Hypothalamus (tissue), 51 donors: ENCODE measurements at places on chromosomes 16 and 17.
A peak's percentile ranks its signal among the peaks of the same experiment; 100 is the strongest.

DNA sequence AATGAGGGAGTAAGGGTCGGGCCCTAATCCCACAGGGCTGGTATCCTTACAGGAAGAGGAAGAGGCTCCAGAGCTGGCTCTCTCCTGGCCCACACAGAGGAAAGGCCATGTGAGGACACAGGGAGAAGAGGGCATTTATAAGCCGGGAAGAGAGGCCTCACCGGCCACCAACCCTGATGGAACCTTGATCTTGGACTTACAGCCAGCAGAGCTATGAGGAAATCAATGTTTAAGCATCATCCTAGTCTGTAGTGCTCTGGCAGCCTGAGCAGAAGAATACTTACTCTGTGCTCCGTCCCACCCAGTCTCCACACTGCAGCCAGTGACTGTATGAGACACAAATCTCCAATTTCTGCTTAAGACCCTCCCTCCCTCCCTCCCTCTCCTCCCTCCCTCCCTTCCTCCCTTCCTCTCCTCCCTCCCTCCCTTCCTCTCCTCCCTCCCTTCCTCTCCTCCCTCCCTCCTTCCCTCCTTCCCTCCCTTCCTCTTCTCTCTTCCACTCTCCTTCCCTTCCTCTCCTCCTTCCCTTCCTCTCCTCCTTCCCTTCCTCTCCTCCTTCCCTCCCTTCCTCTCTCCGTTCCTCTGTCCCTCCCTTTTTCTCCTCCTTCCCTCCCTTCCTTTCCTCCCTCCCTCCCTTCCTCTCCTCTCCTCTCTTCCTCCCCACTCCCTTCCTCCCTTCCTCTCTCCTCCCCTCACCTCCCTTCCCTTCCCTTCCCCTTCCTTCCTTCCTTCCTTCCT lies 8.9 kb upstream of the TMEM220 start:
- DNase-seq = no peak

GRCh38 chr16:89706518-89707260 lies 5.2 kb upstream of the SPATA2L start:
- no peak for DNase-seq

GRCh38 chr16:87288753-87289362 lies 28.3 kb downstream of the C16orf95 start:
- DNase-seq = no peak

DNA sequence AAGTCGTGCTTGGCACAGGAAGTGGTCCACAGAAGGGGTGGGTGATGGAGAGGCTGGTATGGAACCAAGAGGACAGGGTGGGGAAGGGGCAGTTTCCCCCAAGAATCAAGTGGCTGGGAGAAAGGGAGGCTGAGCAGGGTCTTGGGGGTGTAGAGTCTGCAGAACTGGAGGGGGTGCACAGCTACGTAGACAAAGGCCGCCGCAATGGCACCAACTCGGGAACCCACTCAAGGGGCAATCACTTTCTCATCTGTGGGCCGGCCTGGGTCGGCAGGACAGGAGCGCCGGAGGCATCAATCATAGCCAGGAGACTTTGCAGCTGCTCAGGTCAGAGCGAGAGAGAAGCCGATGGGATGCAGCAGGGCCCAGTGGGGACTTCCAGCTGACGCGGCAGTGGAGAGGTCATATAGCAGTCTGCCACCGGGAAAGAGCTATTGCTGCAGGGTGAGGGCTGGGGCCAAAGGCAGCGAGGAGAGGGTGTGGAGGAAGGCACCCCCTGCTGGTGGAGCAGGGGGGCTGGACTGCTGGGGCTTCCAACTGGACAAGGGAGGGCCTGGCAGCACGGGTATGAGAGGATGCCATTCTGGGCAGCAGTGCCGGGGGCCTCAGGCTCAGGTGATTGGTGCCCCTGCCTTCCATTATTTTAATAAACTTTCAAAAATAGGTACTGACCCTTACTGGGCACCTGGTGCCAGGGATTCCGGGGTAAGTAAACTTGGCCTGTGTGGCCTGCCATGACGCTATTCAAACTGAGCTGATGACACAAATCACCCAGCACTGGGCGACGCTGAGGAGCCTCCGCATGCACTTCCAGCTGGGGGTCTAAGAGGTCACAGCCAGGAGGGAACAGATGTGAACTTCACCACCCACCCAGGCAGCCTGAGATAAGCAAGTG lies 52.5 kb upstream of the MTSS2 start:
- peak; percentile 44 for DNase-seq

GRCh38 chr17:28623696-28624095 lies 9.7 kb upstream of the RSKR start:
- no peak for DNase-seq

GRCh38 chr17:78541488-78542206 lies 35.5 kb downstream of the DNAH17 start:
- no peak for DNase-seq

DNA sequence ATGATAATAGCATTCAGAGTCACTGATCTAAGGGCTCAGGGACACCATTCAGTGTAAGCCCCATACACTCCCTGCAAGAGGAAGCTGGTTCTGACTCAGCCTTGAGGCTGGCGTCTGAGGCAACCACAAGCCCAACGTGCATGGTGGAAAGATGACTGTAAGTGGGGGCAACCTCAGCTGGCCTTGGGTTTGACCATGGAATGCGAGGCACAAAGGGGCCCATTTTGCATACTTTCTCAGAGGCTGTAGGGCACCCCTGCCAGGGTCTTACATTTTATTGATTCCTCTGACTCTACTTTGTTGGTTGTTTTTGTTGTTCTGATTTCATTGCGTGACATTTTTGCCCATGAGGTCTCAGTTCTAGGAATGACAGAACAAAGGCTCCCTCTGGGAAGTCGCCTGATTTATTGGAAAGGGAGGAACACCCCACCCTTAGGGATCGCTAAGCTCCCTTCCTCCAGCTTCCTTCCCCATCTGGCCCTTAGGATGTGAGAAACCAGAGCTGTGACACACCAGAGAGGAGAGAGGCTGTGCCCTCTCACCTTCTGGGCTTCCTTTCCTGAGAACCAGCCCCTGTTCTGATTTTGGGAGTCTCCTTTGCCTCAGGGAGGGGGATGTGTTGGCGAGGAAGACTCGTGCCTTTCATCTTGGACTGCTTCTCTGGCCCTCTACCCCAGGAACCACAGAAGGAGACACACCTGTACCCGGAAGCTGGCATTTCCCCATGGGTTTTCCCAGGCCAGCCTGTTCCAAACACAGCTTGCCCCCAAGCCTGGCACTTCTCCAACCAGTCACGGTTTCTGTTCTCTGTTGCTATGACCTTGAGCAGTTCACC lies 5.6 kb upstream of the CIITA start:
- DNase-seq = peak; percentile 13

DNA sequence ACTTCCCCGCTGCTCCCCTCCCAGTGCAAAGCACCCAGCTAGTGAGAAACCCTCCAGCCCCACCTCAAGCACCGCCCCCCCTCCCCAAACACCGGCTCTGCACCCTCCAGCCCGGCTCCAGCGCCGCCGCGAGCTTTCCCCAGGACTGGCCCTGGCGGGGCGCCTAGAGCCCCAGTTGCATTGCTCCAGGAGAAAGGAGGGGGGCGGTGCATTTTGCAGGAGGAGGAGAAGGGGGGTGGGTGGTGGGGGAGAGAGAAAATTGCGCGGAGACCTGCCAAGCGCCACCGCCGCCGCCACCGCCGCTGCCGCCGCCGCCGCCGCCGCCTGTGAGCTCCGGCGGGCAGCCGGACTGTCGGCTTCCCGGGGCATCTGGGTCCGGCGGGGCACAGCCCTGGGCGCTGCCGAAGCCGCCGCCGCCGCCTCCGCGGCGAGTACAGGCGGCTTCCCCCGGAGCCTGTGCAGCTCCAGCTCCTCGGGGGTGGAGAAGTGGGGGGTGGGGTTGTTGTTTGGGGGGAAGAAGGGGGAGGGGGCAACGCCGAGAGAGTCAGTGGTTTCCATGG lies 333 bp upstream of the NOG start:
- DNase-seq = no peak

GRCh38 chr16:64910356-64910755 lies 211.5 kb downstream of the CDH11 start:
- no peak for DNase-seq

- DNase-seq = peak; percentile 6
Measured at GRCh38 chr16:79589601-79590102, 10.9 kb downstream of the MAF start.

DNA sequence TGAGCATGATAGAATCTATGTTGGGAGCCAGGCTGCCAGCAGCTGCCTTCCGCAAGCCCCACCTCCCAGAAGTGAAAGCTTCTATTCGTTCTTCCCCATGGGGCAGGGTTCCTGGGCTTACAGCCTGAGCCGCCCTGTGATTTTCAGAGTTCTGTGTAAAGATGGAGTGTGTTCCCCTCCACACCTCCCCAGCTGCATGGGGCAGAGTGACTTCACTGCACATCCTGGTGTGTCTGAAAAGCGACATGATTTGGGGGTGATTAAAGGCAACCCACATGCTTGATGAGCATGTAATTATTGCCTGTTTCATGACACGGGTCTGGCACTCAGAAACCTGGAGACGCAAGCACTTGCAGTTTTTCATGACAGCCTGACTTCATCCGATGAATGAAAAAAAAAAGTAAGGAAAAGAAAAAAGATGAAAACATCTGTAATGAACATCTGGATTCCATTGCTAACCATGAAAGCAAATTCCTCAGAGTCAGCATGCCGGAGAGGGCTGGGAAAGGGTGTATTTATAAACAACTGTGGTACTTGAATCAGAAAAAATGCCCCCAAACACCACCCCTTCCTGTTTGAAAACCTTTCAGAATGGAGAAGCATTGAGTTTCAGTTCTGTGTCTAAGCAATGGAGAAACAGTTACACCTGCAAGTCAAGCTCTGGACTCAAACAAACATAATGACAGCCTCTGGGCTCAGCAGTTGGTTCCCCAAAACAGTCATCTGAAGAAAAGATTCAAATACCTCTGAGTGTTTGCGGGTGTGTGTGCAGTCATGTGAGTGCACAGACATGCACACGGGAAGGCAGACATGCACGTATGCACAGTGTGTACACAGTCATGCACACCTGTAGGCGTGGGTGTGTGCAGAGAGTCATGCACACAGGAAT lies 266.0 kb downstream of the ENGASE start:
- DNase-seq = no peak

GRCh38 chr17:78986649-78987328 lies 7.1 kb upstream of the LGALS3BP start:
- no peak for DNase-seq

DNA sequence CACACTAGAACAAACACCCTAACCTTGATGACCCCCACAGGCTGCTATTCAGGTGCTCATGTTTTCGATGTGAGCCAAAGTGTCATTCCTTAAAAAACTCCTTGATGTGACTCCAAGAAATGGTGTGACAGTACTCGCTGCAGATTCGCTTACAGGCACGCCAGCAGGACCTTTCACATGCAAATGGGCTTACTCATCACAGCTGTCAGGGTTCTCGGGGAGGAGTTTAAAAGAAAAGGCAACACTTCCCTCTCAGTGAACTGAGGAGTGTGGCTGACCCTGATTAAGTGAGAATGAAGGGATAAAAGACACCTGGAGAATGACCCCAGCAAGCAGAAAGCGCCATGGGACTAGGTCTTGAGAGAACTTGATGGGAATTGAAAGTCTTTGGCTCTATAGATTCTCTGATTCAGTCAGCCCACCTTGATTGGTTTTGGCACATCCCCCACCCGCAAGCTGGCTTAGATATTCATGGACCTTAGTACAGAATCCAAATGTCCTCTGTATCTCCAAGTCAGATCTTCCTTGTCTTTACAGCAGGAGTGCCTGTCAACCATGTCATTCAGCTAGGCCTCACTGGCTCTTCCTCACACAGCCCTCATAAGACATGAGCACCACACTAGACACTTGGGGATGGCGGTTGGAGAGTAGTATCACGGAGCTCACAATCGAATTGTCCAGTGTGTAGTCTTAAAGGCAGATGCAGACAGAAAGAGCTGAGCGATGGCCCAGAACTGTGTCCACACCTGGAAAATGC lies 82.6 kb downstream of the HIC1 start:
- DNase-seq = no peak

DNA sequence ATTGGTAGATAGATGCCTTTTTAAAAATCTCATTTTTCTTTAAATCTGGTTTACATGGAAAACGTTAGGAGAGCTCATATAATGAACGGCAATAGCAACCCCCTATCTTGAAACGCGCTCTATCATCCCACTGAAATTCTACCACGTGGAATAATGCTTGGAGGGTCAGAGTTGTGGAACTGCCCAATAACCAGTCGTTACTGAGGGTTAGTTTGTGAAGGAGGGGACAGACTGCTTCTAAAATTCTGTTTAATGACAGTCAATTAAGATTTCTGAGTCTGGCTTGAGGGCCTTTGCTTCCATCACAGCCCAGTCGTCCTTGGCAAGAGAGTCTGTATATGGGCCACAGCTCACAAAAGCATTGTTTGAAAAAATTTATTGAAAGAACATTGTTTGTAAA lies 482 bp downstream of the IRF8 start:
- no peak for DNase-seq

DNA sequence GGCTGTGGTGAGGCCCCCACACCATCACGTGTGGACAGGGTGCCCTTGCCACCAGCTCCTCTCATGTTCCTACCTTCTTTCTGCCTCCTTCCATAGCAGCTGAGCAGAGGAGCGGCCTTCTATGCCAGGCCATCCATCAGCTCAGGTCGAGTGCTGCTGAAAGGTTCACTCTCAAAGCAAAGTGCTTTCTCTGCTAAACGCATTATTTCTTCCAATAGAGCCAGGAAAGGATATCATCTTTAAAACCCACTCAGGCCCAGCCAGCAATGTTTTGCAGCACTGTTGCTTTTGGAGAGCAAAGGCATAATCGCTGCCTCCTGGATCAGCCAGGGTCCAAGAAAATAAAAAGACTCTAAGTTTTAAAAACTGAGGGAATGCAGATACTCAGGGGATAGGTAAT lies 54.9 kb upstream of the GPRC5B start:
- no peak for DNase-seq

- DNase-seq = no peak
Measured at GRCh38 chr17:65235284-65235683, 98.1 kb downstream of the RGS9 start.

- no peak for DNase-seq
Measured at GRCh38 chr16:67731071-67731752, 12.1 kb upstream of the GFOD2 start.
